GM06990 (cell line): ENCODE measurements at places on chromosomes 2 and 18.

GRCh38 chr2:109290887-109291643, 162.1 kb downstream of the SH3RF3 start:
- DNase-seq = no peak

GRCh38 chr2:67567886-67568285, 170.8 kb downstream of the ETAA1 start:
- DNase-seq = no peak

DNA sequence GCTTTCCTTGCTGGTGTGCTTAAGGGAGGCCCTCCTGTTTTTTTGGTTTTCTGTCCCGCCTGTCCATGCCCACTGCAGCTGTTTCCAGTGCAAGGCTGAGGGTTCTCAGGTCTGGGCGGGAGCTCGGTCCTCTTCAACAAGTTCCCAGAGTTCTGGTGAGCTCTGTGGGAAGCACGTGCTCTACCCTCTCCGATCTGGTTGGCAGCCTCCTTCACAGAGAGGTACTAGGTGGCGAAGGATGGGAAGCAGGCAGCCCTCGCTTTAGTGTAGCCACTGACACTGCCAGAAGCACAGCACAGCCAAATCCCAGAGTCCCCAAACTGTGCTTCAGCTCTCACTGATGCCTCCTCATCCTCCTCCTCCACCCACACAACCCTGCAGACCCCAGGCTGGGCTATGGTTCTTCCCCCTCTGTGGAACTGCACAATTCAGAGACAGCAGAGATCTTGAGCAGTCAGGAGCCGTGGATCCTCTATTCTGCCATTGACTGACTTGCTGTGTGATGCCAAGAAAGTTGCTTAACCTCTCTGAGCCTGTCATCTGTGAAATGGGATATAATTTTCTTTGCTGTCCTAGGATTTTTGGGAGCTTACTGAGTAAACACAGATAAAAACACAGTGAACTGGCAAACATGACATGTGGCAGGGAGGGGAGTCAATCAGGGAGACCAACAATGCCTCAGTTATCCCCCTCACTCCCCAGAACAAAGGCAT, 157.3 kb downstream of the MSH2 start:
- DNase-seq = no peak

DNA sequence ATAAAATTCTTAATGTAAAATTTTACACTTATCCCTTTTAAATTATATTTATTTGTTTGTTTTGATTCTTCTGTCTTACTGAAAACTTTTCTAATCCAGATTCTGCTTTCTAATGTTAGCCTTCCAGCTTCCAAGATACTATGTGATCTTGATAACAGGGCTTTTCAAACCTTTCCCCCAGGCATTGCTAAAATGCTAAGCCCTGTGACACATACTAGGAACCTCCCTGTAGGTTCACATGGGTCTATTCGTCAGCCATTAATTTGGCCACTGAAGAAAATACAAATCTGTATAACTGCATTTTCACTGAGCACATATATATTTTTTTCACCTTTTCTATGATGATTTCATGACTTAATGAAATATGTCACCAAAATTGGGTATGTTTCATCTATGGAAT, 92.8 kb upstream of the MAP4K3 start:
- no peak for DNase-seq

GRCh38 chr2:17518212-17519154, at the start of gene RAD51AP2:
RAD51AP2 (minus strand) TSS chr2:17518440; CDS start chr2:17518415, 25 bp downstream.
- peak; percentile 88 for DNase-seq

GRCh38 chr18:24112874-24113615, 25.8 kb upstream of the CABYR start:
- DNase-seq = no peak

- DNase-seq = no peak
Measured at GRCh38 chr2:137231628-137232027, 466.3 kb downstream of the THSD7B start.

- no peak for DNase-seq
Measured at GRCh38 chr2:240391111-240392051, 44.1 kb upstream of the GPC1 start.

DNA sequence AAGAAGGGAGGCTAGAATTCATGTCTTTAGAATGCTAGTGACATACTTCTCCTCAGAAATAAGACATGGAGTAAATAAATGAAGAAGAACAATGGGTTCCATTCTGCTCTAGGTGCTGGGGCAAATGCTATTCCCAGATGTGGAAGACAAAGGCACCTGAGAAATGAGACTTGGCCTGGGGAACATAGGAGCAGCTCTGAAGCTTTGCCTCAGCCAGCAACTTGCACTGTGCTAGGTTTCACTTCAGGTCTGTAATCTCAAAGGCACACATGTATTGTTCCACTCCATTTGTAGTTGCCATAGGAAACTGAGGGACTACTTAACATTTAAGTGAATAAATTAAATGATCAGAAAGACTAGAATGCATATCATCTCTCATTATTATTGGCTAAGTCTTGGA, 538.9 kb upstream of the REG3G start:
- DNase-seq = no peak
